ENCODE measurements at places on chromosomes 5 and 9.
A peak's percentile ranks its signal among the peaks of the same experiment; 100 is the strongest.

DNA sequence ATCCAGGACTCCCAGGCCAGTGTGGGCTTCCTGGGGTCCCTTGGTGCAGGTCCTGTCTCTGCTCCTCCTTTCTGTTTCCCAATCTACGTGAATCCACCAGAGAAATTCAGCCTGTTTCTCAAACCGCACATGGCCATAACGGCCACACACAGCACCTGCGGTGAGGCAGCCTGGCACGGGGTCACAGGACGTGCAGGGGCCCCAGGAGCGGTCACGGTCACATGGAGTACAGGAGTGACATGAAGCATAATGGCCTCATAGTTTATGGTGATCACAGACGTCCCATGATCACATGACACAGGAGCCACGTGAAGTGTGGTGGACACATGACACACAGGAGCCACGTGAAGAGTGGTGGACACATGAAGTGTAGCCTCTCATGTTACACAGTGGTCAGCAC is 248.5 kb upstream of the IRX4 start:
- DNase-seq = no peak

GRCh38 chr5:67774786-67775185 is 440.8 kb upstream of the PIK3R1 start:
- no peak for DNase-seq

- DNase-seq = peak; percentile 64
Observed at GRCh38 chr5:96963267-96963666, 27.4 kb downstream of the LNPEP start.

GRCh38 chr5:73028991-73029595 is 73.3 kb downstream of the FCHO2 start:
- no peak for DNase-seq

- peak; percentile 37 for DNase-seq
Observed at GRCh38 chr5:52964138-52964537, 25.0 kb upstream of the ITGA2 start.

DNA sequence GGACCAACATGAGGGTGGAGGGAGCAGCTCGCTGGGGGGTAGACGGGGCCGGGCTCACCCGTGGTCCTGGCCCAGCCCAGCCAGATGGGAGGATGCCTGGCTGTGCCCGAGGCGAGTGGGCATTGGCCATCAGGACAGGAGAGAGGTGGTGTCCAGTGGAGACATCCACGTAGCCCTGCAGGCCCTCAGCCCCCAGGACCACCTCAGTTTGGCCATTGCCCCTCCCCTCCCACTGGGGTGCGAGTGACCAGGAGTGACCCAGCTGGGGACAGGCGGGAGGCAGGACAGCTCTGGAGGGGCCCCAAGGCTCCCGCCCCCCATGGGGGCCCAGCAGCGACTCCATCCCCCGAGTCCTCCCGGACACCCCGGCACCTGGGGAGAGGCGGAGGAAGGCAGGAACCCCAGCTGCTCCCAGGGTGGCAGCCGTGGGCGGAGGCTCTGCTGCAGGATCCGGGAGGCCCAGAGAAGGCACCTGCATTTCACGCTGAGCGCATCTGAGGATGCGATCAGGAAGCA is 8.3 kb downstream of the NOXA1 start:
- no peak for DNase-seq

- DNase-seq = no peak
Observed at GRCh38 chr5:56313004-56313531, 79.9 kb upstream of the ANKRD55 start.

- DNase-seq = no peak
Observed at GRCh38 chr9:132752877-132753592, 82.8 kb downstream of the GTF3C4 start.

GRCh38 chr9:110007477-110008270 is 200.3 kb downstream of the C9orf152 start:
- DNase-seq = no peak

GRCh38 chr5:43007246-43007910 is 32.7 kb downstream of the ANXA2R start:
- DNase-seq = peak; percentile 87

DNA sequence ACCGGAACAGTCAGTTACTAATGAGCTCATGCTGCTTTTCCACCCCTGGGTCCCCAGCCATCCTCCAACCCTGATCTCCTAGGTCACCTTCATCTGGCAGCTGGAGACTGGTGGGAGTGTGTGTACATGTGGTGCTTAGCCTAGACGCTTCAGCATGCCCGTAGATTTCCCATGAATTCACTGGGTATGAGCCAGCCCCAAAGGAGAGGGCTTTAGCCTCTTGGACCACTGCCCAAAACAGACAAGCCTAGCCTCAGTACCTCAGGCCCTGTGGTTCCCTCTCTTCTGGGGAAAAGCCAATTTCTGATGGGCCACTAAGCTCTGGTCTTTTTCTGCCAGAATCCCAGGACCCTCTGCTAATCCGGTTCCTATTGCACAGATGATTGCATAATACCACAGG is 48.0 kb upstream of the ASTN2 start:
- DNase-seq = no peak

- DNase-seq = no peak
Observed at GRCh38 chr9:133845440-133845839, 107.3 kb upstream of the SARDH start.

DNA sequence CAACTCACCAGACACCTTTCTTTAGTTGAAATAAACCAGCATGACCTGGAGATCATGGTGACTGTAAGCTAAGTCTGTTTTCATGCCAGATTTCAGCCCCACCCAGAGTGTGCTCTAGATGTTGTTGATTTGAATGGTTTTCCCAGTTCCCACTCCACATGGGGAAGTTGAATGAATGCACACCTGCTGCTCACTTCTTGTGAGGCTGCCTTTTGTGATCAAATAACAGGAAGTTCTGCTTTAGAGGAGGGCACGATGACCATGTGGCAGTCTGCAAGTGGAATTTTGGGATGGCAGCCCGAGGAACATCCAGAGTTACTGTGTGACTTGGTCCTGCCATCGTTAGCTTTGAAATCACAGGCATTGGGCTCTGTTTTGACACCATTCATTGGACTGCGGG is 18.7 kb downstream of the SLC46A2 start:
- DNase-seq = no peak
